ENCODE measurements at places on chromosomes 6 and 20.
A peak's percentile ranks its signal among the peaks of the same experiment; 100 is the strongest.

- no peak for DNase-seq
These were observed 9.4 kb upstream of the AVP start for GRCh38 chr20:3093861-3094361.

DNA sequence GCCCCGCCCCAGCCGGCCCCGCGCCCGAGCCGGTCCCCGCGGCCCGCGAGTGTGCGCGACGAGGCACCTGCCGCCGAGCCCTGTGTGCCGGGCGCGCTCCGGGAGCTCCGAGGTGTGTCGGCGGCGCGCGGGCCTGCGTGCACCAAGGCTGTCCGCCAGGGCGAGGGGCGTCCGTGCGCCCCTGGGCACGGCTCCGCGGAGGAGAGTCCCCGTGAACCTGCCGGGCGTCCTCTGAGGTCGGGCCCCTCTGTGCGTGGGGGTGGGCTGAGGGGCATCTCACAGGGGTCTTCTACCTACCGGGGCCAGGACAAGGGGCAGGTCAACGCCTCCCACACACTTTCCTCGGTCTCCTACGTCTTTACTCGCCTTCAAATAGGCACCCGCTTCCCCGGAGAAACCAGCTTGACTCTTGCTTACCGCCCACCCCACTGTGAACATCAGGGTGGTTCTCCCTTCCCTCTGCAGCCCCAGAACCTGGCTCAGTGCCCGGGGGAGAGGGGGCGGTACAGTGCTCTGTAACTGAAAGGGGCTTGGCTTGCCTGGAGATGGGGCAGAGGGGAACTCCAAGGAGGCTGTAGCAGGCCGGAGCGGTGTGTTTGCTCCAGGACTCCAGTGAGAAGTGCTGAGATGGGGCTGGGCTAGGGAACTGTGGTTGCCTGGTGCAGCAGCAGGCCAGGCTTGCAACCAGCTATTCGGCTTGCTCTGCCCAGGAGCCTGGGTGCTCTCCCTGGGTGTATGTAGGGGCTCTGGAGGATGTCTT, at the start of gene SAMD10:
TSS of gene SAMD10 (minus strand) at position 86 of the 760 bp plus-strand sequence. CDS start 175 bp downstream, outside the sequence.
- no peak for DNase-seq

- DNase-seq, result peak; percentile 10
These were observed 12.5 kb upstream of the BCKDHB start for GRCh38 chr6:80094017-80094416.

DNA sequence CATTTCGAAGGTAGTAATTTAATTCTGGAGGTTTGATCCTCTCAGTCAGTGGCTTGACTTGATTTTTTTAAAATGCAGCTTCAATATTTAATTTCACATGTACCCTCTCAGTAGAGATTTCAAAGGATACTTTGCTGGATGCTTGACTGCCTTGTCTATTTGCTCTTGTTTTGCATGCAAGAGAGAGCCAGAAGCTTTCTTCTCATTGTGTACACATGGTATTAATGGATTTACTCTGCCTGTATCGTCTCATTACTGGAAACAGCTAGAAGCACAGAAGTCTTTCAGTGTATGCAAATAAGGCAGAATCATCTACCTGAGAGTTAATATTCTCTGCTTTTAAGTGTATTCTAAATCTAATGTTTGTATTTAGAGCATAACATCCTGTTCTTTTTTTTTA, 84.3 kb upstream of the FOXO3 start:
- no peak for DNase-seq
